Fibroblast of skin of left biceps (primary cell): ENCODE measurements at places on chromosomes 6 and 20.

- DNase-seq = no peak
Observed at GRCh38 chr20:13364278-13365170, 143.4 kb downstream of the ISM1 start.

- DNase-seq = no peak
Observed at GRCh38 chr20:59810449-59811187, 122.8 kb downstream of the SYCP2 start.

DNA sequence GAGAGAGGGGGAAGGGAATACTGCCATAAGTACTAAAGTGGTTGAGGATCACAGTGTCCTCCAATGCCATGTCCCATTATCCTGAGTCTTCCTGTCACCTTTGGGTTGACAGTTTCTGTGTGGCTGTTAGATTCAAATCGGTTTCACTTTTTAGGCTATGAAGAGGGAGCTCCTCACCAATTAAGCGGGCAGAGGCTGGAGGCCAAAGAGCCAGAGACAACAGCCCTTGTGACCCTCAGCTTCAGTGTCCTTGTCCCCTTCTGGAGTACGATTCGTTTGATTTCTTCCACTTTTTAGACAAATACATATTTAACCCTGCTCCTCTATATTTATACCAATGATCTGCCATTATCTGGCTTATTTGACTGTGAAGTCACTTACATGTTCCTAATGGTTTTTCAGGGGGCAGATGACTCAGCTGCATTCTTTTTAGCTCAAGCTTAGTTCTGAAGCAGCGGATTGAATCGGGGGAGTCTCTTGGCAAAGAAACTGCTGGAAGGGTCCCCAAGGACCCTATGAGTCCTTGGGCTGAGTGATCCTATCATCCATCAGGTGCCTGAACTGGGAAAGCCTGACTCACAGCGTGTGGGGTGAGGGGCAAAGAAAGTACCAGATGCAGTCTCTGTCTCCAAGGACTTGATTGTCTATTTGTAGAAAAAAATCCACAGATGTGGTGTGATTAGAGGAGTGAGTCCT lies 18.2 kb downstream of the FERMT1 start:
- DNase-seq = peak; percentile 56

DNA sequence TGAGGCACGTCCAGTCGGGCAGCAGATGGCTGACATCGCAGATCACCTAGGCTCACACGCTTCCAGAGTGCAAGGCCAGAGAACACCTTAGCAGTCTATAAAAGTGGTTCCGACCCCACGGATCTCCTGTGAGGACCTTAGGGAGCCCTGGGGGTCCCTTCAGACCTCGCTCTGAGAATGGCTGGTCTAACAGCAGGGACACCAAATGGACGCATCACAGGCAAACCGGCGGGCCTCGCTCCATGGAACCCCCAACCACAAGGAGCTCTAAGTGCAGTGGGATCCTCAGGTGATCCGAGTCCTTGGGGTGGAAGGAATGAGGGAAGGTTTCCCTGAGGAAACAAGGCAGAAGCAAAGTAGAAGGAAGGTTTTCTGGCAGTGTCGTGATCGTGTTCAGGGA lies 135.4 kb downstream of the SMOC2 start:
- DNase-seq = no peak

DNA sequence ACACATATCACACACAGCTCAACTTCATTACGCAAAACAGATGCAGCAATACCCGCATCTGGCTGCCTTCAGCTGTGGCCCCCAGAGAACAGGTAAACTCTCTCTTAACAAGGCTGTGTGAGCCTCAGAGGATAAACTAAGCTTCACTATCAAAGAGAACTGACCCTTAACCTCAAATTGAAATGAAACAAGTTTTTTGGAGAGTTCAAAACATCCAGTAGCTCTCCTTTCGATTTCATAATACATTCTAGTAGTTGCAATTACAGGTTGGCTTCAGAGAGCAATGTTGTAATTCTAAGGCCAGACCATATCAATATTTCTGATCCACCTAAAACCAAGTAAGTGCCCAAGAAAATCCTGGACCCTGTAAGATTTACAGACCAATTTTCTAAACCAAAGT lies 113.5 kb downstream of the FAXC start:
- no peak for DNase-seq

- DNase-seq = no peak
Observed at GRCh38 chr6:28208111-28208659, 16.9 kb upstream of the ZSCAN9 start.

- no peak for DNase-seq
Observed at GRCh38 chr6:138772596-138773176, 883 bp upstream of the CCDC28A start.

GRCh38 chr6:88492824-88493223 lies 326.7 kb upstream of the CNR1 start:
- no peak for DNase-seq

DNA sequence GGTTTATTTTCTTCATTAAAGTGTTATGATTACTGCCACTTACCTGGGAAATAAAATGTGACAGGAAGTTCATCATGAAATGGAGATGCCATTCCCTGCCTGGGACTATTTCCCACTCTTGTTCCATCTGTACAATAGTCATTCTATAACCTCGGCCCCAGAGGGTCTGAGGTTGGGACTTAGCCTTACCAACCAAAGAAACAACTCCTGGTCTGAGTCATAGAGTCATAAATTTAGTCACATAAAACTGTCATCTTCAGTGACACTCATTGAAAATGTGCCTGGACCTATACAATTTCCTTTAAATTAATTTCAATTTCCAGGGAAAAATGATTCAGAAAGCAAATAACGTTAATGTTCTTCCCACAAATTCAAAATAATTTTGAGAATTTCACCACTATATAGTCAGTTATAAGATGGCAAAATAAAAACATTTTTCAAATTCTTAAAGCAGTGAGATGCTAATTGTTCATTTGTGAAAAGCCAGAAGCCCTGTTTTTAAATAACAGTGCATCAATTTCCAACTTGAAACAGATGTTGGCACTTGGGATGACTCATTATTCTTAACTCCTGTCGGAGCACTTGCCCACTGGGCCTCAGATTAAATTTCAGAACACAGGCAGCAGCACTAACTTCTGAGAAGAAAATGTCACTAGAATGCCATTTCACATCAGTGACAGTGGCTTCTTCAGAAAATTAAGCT lies 201.2 kb upstream of the SMLR1 start:
- no peak for DNase-seq

DNA sequence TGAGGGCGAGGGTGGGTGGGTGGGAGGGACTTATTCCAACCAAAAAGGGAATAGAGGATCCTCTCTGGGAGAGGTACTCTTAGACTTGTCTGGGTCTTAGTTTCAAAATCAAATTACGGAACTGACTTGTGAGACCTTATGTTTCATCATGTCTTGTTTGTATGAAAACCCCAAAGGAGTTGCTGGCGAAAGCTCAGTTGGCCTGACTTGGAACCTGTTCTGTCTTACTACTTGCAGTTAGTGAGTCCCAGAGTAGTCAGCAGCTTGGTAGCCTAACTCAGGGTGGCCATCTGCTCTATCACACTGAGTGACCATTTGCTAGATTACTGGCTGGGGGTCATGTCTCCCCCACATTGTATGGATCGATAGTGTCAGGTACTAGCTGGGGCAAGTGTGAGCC lies 114.9 kb upstream of the MOCS1 start:
- DNase-seq = no peak

DNA sequence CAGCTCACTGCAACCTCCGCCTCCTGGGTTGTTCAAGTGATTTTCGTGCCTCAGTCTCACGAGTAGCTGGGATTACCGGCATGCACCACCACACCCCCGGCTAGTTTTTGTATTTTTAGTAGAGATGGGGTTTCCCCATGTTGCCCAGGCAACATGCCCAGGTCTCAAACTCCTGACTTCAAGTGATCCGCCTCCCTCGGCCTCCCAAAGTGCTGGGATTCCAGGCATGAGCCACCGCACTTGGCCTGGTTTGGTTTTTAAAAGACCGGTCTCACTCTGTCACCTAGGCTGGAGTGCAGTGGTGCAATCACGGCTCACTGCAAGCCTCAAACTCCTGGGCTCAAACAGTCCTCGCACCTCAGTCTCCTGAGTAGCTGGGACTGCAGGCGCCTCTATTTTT lies 40.1 kb downstream of the VSTM2L start:
- no peak for DNase-seq

DNA sequence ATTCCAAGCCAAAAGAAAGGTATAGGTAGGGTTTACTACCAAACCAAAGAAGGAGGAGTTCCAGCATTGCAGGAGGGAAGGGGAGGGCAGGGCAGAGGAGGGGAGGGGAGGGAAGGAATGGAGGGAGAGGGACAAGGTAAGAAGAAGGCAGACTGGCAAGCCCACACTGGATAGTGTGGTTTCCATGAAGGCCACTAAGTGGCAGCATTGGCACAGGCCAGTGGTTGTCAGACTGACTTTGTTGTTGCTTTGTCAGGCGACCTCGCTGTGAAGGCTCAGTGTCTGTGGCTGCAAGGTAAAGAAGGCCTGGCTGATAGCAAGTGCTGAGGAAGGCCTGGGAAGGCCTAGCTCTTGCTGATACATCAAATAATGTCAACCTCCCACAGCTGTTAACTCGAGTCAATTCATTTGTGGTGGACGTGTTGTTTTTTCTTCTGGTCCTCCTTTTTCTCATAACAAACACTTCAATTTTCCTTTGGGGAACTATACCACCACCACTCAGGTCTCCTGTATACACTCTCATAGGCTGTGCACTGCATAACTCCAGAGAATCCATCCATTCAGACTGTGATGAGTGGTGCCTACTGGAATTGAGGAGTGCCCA lies 7.7 kb upstream of the ZNF334 start:
- no peak for DNase-seq

DNA sequence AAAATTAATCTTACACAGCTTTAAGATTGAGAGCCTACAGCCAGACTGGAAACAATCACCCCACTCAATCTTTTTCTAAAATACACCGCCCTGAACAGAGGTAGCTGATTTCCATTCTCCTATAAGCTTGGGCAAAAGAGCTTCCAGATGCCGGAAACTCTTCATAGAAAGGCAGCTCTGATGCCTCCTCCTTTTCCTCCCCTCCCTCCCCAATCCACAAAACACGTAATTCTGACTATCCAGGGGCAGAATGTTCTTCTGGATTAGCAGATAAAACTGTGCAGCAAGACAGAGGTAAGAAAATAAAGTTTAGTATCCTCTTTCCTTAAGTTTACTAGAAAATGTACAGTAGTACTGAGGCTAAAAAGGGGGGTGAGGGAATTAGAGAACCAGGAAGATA lies 15.8 kb downstream of the ADNP start:
- no peak for DNase-seq

DNA sequence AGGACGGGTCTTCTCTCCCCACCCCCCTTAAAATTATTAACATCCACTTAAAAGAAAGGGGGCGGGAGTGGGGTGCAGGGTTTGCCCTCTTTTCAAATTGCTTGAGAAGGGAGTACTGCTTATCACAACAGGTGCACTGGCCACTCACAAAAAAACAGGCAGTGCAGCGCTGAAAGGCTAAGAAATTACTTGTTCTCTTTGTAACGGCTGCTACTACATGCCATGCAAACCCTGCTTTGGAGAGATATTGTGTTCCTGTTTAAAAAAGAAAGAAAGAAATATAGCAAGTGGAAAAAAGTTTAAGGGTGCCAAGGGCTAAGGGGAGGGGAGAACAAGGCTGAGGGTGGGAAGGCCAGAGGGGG lies 312.7 kb upstream of the JARID2 start:
- DNase-seq = no peak

GRCh38 chr6:112155886-112156285 lies 68.5 kb downstream of the FAM229B start:
- no peak for DNase-seq

DNA sequence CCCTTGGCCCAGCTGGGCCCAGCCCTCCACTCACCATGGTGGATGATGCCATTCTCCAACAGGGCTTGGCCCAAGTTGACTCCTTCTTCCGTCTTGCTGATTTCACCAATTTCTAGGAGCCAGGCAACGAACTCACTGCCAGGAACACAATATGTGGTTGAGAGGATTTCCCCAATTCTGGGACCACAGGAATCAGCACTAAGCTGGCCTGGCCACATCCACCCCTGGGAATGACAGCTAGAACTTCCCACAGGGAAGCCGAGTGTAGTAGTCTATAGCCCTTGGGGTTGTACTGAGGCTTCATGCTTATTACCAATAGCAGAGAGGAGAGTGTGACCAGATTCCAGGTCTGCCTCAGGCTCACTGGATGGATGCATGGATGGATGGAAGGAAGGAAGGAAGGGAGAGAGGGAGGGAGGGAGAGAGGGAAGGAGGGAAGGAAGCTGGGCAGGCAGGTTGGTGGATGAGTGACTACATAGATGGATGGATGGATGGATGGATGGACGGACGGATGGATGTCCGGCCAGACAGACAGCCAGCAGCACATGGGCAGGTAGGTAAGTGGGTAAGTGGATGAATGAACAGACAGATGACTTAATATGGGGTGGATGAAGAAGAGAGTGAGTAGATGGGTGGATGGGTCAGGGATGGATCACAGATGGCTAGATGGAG lies 146.5 kb downstream of the PREX1 start:
- DNase-seq = no peak

DNA sequence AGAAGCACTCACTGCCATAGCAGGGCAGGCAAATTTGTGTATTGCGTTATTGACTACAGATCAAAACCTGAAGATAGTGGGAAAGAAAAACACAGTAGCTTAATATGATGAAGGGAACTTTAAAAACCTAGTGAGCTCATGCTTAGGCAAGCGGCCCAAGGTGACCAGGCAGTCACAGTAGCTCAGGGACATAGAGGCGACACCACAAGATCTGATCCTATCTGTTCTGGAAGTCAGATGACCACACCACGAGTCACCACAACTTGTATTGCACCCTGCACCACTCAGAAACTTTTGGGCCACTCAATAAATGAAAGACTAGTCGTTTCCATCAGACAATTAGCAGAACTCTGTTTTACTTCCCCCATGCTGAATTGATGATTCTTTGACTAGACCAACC lies 4.9 kb downstream of the CLIC5 start:
- DNase-seq = no peak

- DNase-seq = no peak
Observed at GRCh38 chr20:34998331-34998950, 42.8 kb downstream of the MYH7B start.
